ENCODE measurements at places on chromosomes 5 and 9.

DNA sequence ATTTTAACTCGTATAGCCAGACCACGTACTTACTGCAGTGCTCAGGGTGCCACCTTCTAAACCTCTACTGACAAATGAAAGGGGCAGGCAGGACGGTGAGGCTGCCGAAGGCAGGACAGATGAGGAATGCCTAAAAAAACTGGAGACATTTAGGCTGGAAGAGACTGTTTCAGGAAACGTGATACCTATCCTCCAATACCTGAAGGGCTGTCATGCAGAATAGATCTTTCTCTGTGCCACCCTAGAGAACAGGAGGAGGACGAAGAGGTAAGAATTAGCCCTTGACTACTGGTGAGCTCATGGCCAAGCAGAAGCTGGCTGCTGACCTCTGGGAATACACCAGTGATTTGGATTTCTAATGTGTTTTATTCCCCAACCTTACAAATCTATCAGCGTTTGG, 139.4 kb downstream of the EFNA5 start:
- no peak for DNase-seq

DNA sequence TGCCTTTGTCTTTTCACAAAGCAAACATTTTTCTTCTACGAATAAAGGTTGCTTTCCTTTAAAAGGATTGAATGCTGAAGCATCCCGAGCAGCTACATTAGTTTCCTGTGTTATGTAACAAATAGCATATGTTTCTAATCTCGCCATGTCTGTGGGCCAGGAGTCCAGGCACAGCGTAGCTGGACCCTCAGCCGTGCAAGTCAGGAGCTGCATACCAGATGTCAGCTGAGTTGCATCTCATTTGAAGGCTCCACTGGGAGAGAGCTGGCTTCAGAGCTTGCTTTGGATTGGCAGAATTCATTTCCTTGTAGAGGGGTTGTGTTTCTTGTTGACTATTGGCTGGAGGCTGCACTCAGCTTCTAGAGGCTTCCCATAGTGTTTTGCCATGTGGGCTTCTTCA, 16.0 kb upstream of the GOLPH3 start:
- no peak for DNase-seq

DNA sequence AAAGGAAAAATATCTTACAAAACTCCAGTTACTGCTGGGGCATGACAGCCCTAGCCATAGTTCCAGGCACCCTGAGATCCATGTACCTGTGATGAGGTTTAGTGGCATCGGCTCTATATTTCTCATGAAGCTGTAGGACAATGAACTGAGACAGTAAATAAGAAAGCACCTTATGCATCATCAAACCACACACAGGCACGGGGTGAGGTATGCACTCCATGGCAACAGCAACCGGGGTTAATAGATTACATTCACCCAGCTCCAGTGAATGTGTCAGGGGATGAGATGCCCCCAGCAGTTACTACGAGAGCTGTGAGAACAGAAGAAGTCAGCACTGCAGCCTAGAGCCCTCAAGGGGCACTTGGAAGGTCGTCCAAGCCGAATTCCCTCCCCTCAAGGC, 162.0 kb upstream of the S1PR3 start:
- no peak for DNase-seq

- DNase-seq, result no peak
Measured at GRCh38 chr9:98745470-98745869, 36.7 kb upstream of the GABBR2 start.

DNA sequence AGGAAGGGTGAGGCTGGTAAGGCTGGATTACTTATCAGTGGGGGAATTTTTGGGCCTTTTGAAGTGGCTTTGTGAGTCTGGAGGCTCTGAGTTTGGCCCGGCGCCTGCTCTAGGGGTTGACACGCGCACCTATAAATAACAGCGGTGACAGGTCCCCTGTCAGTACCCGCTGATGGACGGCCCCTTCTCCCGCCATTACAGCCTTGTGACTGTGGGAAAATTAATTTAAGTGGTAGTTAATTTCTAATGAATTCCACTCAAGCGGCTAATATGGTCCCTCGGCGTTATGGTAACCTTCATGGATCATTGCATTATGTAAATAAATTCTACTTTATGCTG, 16.5 kb downstream of the MRPL36 start:
- DNase-seq, result no peak

DNA sequence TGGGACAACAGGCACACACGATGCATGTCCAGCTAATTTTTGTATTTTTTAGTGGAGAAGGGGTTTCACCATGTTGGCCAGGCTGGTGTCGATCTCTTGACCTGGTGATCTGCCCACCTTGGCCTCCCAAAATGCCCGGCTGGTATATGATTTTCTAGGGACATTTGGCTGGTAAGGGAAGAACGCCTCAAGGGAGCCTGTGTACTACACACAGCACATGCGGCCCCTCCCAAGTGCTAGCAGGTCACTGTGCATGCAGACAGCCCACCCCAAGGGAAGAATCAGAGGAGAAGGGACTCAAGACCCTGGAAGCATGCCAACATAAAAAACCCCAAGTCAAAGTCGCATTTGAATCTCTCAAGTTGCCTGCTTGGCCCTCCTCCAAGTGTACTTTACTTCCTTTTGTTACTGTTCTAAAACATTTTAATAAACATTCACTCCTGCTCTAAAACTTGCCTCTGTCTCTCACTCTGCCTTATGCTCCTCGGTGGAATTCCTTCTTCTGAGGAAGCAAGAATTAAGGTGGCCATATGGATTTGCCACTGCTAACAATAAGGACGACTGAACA, 24.3 kb upstream of the OTULINL start:
- no peak for DNase-seq

- DNase-seq, result no peak
Measured at GRCh38 chr5:124399426-124399961, 346.9 kb downstream of the ZNF608 start.

DNA sequence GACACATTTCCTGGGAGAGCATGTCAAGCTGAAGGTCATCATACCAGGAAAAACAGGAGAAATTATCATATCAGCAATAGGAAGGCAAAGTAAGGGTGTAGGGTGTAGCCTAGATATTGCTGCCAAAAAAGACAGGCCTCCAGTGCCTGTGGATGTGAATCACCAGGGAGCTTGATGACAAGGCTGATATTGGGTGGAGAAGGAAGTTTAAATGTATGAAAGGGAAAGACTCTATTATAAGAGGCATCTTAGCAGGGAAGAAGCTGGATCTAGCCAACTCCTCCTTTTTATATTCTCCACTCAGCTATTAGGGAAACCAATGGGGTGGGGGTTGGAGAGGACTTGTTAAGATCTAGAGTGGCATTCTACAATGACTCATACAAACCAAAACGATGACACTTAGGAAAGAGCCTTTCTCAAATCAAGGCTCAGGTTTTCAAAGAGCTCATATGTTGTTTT, 13.4 kb upstream of the TXNDC8 start:
- no peak for DNase-seq

GRCh38 chr5:42812620-42813019, 928 bp upstream of the SELENOP start:
- DNase-seq, result no peak

GRCh38 chr9:37408933-37409710, 13.4 kb upstream of the GRHPR start:
- peak; percentile 86 for DNase-seq

GRCh38 chr5:169190849-169191248, 110.1 kb downstream of the SLIT3 start:
- DNase-seq, result no peak

GRCh38 chr5:41878173-41878572, 7.9 kb upstream of the OXCT1 start:
- DNase-seq, result no peak

- no peak for DNase-seq
Measured at GRCh38 chr5:98690002-98690401, 83.5 kb upstream of the RGMB start.

- DNase-seq, result no peak
Measured at GRCh38 chr5:167709625-167710024, 581.8 kb upstream of the WWC1 start.

DNA sequence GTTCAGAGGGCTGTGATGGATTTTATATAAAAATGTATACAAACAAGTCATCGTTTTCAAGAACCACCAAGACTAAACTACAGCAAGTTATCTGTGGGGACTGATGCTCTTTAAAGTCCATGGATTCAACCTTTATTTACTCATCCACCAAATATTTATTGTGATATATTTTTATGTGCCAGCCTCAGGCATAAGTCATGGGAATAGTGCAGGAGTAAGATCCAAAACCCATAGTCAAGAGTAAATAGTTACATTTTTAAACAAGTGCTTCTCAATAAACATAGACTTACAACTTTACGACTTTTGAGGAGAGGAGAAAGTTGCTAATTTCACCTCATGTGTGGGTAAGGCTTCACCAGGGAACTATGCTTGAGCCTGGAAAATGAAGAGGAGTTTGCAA, 24.6 kb downstream of the MACIR start:
- no peak for DNase-seq

- DNase-seq, result no peak
Measured at GRCh38 chr5:136516637-136517036, 151.3 kb upstream of the TRPC7 start.

GRCh38 chr5:32163785-32164184, 10.3 kb downstream of the GOLPH3 start:
- DNase-seq, result no peak

GRCh38 chr9:22773501-22774220, 327.0 kb downstream of the DMRTA1 start:
- no peak for DNase-seq

DNA sequence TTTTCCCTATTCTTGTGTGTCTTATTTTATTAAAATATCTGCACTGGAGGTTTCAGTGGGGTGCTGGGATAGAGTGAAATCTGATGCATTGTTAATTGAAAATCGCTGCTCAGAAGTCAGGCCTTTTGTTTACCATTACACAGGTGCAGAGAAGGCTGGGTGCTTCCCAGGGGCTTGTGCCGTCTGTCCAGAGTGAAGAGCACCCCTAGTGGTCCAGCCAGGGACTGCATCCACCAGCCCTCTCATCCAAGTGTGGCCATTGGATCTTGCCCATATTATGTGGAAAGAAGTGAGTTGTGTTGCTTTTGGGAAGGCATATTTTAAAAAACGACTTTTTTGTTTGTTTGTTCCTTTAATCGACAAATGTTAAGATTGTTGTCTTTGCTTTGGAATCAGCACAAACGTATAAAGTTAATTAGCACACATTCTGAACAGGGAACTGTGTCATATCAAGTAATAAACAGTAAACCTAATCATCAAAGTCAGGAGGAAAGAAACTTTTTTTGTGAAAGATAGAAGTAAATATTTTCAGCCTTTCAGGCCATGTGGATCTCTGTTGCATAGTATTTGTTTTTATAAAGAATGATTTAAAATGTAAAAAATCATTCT, 315.6 kb downstream of the MTRR start:
- DNase-seq, result no peak

GRCh38 chr9:109506097-109506712, 8.1 kb upstream of the PTPN3 start:
- no peak for DNase-seq

DNA sequence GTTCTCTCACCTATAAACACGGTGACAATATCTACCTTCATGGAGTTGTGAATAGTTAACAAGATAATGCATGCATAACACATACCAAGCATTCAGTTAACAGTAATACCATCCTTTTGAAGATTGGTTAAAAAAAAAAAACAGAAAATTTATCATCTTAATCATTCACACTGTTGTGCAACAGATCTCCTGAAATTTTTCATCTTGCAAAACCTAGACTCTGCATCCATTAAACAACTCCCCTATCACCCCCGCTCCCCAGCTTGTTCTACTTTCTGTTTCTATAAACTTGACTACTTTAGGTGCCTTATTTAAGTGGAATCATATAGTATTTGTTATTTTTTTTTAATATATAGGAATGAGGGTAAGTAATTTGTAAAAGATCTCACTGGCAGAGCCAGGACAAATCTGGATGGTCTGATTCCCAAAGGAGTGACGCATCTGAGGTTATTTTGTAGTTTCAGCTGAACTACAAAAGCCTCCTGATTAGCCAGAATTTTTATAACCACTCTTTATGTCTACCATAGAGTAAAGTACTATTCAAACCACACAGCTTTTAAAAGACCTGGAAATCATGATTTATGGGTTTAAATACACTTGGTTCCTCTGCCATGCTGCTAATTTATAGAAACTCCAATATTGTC, 93.0 kb downstream of the FANCC start:
- no peak for DNase-seq

DNA sequence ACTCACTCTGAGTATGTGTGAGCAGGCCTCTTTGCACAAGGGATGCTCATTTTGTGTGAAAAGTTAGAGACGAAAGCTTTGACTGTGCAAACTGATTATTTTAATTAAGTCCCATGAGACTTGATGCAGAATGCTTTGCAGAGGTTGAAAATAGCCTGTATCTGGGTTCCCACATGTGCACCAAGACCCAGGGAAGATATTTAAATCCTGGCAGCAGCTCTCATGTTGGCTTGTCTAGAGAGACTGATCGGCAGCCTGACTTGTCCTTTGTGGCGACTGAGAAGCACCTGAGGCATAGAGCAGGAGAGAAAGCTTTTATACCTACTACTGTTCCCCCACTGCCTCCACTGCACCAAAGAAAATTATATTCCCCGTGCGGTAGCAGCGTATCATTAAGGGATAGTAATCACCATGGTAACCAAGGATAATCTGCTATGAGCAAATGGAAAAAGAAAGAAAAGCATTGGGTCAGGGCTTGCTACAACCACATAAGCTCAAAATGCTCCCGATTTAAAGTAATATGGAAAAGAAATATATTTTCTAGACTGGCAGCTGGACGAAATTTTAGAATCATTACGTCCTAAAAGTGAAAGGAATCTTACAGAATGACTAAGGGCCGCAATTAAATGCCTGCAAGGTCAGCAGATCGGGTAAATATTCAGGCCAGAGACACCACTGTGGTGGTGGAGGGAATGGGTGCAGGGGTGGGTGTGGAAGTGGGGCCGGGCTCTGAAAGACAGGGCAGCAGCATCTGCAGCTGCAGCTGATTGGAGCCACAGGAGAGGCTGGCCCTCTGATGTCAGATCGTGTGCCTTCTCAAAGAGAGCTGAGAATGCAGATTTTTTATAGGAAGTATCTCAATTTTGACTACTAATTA, 135.3 kb upstream of the EPB41L4A start:
- no peak for DNase-seq

GRCh38 chr9:69376651-69377050, 51.6 kb downstream of the ENTREP1 start:
- DNase-seq, result no peak
